ENCODE measurements at places on chromosomes 2 and 18.

DNA sequence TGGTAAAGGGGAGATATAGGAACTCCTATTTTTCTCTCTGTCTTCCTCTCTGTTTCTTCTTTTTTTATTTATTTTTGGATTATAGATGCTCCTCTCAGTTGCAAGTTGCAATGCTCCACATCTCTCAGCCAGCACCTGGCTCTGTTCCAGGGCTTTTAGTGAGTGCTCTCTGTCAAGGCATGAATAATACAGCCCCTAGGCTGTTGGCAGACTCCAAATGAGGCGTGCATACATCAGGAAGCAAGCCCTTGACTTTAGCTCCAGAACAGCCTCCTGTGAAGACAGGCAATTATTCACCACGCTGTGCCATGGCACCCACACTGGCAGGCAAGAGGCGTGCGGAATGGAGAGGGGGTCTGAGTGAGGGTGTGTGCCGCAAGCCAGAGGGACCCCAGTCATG is 228.1 kb upstream of the PXDN start:
- DNase-seq = no peak

- no peak for DNase-seq
Measured at GRCh38 chr2:210252699-210253606, 27.7 kb upstream of the ACADL start.

DNA sequence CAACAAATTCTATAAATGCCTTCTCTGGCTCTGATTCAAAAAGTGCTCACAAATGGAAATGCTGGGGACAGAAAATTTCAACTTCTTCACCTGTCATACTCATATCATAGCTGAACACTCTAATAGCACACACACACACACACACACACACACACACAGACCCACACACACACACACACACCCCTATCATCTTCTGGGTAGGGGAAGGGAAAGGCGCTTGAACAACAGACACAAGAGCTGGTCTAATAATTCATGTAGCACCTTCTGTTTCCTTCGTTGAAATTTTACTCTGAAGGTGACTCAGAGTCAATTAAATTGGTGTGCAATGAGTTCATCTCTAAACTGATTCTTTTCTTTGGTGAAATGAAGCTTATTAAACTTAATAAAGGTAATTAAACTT is 32.9 kb downstream of the CD28 start:
- DNase-seq = no peak

DNA sequence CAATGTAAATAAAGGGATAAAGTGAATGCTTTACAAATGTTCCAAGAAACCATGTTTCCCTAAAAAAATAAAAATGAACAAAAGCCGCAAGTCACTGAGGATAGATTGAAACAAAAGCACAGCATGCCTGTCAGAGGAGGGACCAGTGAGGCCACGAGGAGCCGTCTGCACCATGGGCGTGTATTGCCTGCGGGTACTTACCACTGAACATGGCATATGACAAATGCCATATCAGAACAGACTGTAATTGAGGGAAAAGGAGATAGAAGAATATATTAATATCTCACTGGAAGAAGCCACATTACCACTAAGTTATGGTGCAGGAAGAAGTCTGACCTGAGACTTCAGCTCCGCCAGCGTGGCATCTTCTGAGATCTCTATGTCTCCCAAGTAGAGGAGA is 75.8 kb downstream of the USP40 start:
- no peak for DNase-seq

- no peak for DNase-seq
Measured at GRCh38 chr2:202400941-202401340, 24.8 kb downstream of the BMPR2 start.

DNA sequence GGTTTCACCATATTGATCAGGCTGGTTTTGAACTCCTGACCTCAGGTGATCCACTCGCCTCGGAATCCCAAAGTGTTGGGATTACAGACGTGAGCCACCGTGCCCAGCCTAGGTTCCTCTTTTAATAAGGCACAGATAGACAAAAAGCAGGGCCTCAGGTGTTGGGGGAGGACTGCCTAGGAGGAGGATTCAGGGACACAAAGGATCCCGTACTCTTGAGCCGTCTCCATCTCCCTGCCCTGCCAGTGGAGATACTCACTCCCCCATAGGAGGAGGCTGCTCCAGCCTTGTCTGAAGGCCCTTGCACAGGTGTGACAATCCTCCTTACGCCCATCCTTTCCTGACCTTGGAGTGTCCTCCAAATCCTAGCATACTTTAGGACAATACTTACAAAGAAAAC is 32.0 kb upstream of the TFCP2L1 start:
- DNase-seq = no peak

GRCh38 chr18:35732636-35733035 is 151.1 kb downstream of the GALNT1 start:
- no peak for DNase-seq

DNA sequence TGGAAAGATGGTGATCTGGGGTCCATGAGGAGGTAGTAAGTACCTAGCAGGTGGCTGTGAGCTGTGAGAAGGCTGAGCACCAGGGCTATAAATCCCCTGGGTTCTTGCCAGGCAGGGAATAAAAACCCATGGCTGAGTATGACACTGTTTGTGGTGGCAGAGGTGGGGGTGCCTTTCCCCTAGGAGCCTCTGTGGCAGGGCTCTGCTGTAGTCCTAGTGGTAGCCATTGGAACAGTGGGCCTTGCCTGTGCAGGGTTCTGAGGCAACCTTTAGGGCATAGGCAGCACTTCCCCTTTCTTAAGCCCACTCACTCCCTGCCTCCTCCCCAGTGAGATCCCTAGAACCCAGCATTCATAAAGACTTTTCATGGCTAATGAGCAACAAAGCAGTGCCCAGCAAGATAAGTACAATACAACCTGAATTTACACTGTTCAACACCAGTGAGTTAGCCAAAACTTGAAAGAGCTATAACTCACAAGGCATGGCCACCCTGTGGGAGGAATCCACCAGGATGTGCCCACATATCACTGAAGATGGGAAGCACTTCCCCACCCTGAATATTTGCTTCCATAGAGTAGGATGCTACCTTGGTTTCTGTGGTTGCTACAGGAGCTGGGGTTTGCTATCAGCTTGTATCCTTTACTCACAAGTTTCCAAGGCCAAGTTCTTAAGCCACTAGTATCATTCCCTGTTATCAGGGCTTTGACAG is 100.9 kb upstream of the NEUROD1 start:
- DNase-seq = no peak

- no peak for DNase-seq
Measured at GRCh38 chr2:150097901-150098531, 389.5 kb downstream of the RND3 start.

- no peak for DNase-seq
Measured at GRCh38 chr18:51226068-51226467, 28.6 kb upstream of the MEX3C start.

DNA sequence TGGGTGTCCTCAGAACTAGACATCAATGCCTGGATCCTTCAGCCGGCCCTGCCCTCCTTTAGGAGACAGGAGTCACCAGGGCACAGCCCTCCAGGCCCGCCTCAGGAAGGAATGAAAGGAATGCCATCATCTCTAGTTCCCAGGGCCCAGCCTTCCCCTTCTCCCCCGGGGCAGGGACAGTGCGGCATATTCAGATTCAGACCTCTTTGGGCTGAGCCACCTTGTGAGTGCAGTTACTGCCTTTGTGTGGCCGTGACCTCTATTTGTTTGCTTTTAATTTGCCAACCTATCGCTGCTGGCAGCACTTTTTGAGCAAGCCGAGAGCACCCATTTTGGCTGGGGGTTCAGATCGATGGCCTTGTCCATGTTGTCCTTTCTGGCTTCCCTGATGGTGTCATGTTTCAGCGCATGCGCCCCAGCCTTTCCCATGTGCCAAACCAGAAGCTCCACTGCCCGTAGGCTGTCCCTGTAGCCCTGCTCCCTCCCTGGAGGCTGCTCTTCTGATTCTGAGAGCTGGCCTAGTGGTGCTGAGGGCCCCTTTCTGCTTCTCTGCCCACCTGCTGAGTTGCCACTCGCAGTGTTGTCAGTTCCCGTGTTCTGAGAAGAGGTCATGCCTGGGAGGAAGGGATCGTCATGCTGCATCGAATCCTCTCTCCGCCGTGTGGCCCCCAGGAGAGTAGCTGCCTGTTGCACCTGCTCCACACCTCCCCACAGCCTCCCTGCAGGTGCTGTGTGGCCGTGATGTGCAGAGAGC is 10.9 kb downstream of the ANKRD23 start:
- no peak for DNase-seq

GRCh38 chr18:8938817-8939216 is 163.7 kb upstream of the NDUFV2 start:
- no peak for DNase-seq

GRCh38 chr2:7866825-7867224 is 815.0 kb upstream of the ID2 start:
- DNase-seq = no peak

DNA sequence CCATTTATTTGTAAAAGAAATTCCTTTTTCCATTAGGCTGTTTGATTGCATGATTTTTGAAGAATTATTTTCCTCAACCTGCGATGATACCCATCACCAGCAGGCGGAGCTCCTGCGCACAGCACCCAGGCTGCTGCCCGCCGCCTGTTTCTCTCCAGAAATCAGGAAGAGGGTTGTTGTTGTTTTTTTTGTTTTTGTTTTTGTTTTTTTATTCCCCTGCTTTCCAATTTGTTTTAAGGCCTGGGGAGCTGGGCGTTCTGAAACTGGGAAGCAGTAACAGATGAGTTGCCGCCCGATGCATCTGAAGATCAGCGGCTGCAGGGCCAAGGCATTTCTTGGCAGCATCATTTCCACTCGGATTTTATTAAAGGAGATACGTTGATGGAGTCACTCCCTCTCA is 132.1 kb downstream of the MBP start:
- no peak for DNase-seq

DNA sequence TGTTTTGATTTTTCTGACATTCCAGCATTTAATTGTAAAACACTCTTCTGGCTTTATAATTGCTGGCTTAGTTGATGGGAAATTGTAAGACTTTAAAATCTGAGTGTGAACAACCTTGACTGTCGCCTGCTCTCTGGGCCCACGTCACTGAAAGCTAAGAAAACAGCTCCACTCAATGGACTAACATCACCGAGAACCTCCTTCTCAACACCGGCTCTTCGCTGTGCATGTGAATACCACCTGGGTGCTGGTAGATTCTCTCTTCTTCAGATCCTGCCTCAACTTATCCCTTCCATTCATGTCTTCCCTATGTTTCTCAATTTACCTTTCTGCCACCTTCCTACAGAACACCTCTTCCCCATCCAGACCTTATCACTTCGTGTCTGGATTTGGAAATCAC is 523.1 kb upstream of the ID2 start:
- no peak for DNase-seq

- DNase-seq = no peak
Measured at GRCh38 chr2:227612546-227613271, 1.9 kb downstream of the SCYGR3 start.

DNA sequence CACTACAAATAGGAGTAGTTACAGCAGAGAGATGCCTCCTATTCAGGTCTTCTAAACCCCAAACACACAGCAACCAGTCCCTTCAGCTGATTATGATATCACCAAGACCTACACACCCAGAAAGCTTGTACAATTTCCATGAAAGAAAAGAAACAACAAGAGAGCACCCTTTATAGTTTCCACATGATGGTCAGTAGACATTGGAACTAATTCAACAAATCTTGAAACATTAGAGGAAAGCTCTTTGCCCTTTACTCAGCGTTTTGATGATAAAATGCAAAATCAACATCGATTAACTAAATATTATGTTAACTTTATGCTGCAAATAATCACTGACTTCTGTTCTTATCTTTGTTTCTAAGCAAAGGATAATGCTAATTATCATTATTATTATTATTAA is 393.6 kb upstream of the ID2 start:
- no peak for DNase-seq

GRCh38 chr2:36294316-36294721 is 61.3 kb upstream of the CRIM1 start:
- DNase-seq = no peak

DNA sequence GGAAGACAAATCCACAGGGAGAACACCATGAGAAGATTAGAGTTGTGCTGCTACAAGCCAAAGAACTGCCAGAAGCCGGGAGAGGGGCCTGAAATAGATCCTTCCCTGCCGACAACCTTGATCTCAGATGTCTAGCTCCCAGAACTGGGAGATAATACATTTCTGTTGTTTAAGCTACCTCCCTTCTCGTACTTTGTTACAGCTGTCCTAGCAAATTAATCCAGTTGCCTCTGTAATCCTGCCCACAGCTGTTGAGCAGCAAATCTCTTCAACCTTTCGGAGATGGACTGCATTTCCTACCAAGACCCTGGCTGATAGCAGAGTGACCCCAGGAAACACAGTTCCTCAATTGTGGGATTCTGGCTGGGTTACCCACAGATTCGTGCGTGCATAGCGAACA is 2.6 kb upstream of the TBC1D8 start:
- no peak for DNase-seq

- no peak for DNase-seq
Measured at GRCh38 chr18:42742474-42742873, 373.0 kb downstream of the RIT2 start.

DNA sequence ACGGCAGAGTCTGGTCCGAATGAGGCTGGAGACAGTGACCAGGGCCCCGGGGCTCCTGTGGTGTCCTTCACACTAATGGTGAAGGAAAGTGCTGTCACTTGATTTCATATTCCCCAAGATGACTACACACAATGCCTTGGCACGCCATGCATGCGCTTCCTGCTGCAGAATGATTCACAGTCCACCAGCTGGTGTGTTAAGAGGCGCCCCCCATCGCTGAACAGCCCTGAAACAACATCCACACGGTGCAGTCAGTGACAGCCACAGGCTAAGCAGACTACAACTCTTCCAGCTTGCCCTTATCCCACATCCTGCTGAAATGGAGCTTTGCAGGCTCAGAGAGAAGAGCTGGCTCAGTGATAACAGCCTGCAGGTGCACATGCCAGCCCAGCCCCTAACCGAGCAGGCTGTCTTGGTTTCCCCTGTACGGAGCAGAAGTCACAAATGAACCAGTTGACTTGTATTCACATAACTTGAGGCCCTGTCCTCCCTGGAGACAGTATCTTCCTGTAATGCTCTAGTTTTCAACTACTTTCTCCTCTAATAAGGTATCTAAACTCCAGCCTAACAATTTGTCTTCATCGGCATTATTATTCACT is 24.3 kb upstream of the CDH20 start:
- DNase-seq = no peak

GRCh38 chr2:155412598-155412997 is 714.1 kb downstream of the KCNJ3 start:
- peak; percentile 42 for DNase-seq
